ENCODE measurements at places on chromosomes 2 and 18.

DNA sequence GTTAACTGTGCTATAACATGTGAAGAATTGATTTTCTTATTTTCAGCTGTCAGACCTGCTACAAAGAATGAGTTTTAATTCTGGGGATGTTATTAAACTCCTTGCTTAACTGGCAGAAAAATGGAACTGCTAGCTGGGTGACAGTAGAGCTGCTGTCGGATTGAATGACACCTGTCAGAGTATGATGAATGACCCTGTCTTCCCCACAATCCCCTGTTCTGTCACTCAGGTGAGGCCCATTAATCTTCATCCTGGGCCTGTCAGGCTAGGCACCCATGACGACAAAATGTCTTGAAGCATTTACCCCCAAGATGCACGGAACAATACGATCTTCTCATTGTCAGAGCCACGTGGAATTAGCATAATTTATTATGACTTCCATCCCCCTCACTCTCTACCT lies 129.9 kb upstream of the ETAA1 start:
- no peak for DNase-seq

- DNase-seq, result no peak
Measured at GRCh38 chr2:148495586-148495985, 149.0 kb upstream of the EPC2 start.

- no peak for DNase-seq
Measured at GRCh38 chr2:17540813-17541530, 476 bp downstream of the VSNL1 start.

DNA sequence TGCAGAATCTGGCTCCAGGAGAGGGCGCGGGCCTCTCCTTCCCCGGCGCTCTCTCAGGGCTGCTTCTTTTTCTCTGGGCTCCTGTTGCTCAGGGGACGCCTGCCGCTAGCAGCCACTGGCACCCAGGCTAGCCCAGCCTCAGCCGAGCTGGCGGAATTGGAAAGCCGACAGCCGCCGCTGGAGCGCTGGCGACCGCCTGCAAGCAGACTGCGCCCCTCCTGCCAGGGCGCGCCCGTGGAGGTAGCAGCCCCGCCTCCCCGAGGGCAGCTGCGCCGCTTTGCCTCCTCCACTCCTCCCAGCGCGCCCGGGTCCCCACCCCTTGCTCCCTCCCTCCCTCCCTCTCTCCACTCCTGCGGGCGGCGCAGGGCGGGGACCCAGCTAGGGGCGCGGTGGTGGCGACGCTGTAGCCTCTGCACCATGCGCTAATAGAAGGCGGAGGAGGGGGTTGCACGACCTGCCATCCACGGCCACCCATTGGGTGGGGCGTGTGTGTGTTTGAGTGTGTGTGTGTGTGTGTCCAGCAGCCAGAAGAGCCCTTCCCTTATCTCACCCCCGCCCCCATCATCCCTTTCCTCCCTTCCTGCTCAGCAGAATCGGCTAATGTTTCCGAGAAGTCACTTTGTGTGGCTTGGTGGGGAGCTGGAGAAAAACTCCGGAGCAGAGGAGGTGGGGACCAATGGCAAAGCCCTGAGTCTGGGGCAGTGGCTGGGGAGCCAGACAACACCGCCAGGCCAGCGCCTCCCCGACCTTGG lies at the start of gene SCN9A:
Gene SCN9A, minus strand, starts transcription at position 209 of the 752 bp plus-strand sequence. CDS start 64,188 bp downstream, outside the sequence.
- DNase-seq, result peak; percentile 43

- no peak for DNase-seq
Measured at GRCh38 chr2:56971383-56971974, 787.7 kb downstream of the CCDC85A start.

GRCh38 chr2:102483086-102483485 lies 10.1 kb downstream of the SLC9A4 start:
- no peak for DNase-seq

GRCh38 chr18:65287652-65288051 lies 463.2 kb upstream of the CDH7 start:
- DNase-seq, result no peak

GRCh38 chr2:206241736-206242135 lies 32.7 kb upstream of the ZDBF2 start:
- DNase-seq, result no peak

DNA sequence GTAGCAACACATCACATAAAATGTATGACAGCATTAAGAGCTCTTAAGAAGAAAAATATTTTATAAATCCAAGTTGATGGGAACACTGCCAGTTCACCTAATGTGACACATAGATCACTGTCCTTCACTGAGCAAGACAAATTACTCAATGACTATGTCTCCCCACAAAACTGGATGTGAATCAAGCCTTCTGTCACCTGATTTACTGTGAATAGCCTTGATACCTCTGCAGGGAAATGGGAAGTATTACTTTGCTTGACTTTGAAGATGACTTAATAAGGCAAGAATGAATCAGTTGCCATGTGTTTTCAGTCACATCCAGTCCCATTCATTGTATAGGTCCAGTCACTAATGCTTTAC lies 94.6 kb downstream of the NYAP2 start:
- DNase-seq, result no peak

- DNase-seq, result no peak
Measured at GRCh38 chr2:238908960-238909951, 61.4 kb downstream of the TWIST2 start.

DNA sequence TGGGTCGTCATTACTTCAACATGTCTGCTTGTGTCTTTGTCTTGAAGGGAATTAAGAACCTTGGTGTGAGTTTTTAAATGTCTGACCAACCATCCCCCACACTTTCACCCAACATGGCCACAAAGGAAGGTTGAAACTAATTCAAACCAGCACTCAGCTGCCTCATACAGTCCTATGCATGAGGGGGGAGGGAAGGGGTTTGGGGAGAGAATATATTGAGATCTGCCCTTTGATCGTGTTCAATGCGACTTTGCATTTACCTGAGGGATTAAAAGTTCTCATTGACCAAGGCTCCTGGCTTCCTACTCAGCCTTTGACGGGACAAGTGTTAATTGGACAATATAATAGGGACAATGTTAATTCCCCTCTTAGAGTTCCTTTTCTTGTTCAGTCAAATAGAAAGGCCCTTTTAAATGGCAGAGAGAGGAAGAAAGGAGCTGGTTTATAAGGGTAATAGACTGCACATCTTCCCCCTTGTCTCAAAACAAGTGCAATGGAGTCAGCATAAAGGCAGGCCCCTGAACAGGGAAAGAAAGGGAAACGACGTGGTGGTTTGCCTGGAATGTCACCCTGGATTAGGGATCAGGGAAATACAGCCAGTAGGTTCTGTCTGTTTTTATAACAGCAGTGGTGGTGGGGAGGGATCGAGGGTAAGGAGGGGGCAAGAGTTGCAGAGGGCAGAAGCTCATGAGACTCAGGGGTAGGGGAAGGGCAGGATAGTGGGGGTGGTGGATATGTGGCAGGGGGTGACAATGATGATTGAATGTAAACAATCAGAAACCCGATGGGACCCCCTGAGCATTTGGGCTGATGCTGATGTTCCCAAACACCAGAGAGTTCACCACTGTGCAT lies 198.7 kb downstream of the MYCN start:
- DNase-seq, result no peak

GRCh38 chr2:48009256-48009655 lies 103.0 kb upstream of the FBXO11 start:
- no peak for DNase-seq

- no peak for DNase-seq
Measured at GRCh38 chr2:236856848-236857235, 228.8 kb upstream of the COPS8 start.

GRCh38 chr18:48229552-48229981 lies 179.6 kb downstream of the ZBTB7C start:
- no peak for DNase-seq

- no peak for DNase-seq
Measured at GRCh38 chr18:44714376-44714775, 33.7 kb downstream of the SETBP1 start.

DNA sequence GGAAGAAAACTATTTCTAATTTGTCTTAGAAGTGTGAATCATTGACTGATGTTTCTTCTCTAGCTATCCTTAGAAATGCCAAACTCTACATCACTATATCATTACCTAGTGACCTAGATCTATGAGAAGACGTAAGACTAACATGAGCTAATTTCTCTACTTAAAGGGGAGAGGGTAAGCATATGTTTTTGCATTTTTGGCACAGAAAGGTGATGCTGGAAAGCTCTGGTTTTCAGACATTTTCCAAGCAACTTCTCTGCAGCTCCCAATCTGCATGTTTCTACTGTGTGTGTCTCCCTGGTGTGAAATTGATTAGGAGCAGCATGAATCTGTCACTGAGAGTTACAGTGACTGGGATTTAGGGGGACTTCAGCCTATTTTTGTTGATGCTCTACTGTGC lies 235.2 kb upstream of the LINC00305 start:
- no peak for DNase-seq

DNA sequence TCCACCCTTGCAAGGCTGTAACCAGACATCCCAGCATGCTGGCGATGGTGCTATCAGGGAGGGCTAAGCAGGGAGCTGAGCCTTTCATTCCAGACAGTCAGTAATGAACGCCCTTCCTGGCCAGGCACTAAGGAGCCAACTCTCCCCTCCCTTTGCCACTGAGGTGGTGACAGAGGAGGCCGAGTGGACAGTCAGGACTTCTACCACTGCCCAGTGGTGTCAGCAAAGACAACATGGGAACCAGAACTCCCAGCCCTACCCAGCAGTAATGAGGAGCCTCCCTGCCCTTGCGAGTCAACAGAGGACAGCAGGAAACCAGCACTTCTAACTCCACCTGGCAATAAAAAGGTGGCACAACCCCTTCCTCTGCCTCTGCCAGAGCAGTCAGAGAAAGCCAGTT lies 68.6 kb downstream of the ZAP70 start:
- DNase-seq, result no peak

DNA sequence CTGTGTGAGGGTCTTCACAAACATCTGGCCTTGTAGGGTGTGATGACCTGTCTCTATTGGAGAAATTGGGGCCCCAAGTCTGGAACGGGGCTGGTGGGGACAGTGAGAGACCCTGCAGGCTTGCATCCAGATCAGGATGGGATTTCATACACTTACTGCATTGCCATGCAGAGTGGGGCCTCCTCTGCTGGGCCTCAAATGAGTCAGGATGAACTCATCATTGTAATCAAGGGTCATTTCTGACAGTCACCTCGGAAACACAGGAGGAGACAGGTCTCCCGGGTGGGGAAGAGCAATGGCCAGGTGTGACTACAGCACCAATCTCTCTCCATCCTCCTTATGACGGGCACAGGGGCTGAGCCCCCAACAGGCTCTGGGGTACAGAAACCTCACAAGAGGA lies 48.1 kb upstream of the GALR1 start:
- DNase-seq, result no peak

DNA sequence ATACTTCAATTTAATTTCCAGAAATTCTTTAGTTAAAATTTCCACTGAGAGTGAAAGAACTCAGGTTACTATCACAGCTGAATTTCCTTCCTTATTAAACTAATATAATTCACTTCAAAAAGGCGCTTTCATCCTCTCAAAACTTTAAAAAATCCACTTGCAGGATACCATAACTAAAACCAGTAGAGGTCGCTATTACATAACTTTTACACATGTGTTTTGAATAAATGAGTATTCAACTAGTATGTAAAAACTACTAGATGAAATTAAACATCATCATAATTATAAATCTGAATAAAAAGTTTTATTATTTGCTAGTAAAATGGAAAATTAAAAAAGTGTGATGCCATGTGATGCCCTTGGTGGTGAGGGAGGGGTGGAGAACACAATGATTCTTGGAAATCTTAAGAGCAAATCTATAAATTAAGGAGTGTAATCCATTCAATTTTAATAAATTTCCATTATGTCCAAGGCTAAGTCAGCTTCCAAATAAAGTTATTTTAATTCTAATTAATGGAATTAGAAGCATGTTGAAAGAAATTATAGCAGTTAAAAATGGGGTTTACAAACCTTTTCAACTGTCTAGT lies 61.4 kb downstream of the SOS1 start:
- DNase-seq, result no peak

DNA sequence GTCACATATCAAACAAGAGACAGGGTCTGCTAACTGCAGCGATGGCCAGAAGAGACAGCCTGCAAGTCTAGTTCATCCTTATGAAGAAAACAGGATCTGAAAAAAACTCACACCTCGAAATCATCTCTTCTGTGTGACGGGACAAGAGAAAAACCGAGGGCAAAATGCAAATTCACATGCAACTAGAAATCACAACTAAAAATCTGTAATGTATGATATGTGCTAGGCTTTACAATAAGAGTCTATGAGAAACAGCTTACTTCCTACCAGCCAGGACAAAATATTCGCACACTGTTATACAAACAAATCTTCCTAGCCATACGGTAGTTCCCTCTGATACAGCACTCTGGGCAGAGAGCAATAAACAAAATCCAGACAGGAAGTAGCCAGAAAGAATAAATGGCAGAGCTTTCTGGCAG lies 48.8 kb downstream of the ANKRD44 start:
- DNase-seq, result no peak

DNA sequence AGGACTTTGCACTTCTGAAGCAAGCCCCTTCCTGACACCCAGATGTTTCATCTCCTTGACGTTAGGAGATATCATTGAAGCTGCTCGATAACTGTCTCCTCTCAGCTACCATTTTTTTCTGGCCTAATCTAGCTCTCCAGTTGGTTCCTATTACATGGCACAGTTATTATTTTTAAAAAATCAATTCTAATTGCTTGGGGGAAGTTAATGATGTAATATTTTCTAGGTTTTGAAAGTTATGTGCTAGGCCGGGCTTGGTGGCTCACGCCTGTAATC lies 22.5 kb upstream of the RAB31 start:
- DNase-seq, result no peak

DNA sequence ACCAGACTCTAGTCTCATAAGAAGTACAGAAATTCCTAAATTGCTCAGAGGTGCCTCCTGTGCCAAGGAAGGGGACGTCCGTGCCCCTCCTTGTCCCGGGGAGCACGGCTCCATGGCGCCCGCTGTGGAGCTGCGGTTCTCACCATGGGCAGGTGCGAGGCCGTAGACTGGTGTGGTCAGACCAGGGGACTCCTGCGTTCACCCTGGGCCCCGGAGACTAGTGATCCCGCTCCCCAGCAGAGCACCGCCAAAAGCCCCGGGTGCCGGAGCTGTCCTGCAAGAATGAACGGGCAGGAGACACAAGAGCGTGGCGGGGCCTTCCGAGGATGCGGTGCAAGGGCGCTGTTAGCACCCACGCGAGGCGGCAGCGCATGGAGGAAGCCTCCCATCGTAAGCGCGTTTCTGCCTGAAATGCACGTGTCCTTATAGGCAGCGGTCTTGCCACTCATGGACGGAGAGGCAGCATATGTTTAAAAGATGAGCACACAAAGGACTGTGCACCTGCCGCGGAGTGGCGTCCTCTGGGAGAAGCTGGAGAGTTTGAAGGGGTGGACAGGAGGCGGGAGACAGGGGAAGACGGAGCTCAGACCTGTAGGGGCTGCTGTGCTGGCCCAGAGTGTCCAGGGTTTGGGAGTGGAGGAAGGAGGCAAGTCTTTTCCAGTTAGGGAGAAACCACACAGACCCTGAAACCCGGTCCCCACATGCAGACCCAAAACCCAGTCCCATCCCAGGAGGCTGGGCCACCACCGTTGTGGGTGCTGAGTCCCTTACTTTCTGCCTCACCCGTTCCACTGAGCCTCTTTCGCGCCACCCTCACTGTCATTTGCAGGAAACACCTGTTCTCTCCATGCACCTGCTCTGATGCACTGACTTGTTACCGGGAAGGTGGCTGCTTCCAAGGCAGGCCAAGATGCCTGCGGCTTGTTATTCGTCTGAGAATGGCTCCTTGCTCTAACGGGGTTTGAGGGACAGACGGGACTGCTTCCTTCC lies 7.5 kb upstream of the KCNG2 start:
- DNase-seq, result no peak
